ENCODE measurements at places on chromosomes 1 and 21.

- no peak for DNase-seq
These were observed 15.4 kb downstream of the ZP4 start for GRCh38 chr1:237875291-237875690.

- DNase-seq = no peak
These were observed at the start of gene TIE1 for GRCh38 chr1:43300378-43301094. TSS of gene TIE1 (plus strand) at chr1:43300982. CDS start at chr1:43301072, 90 bp downstream.

- no peak for DNase-seq
These were observed 871.6 kb downstream of the BRINP3 start for GRCh38 chr1:189606047-189606446.

DNA sequence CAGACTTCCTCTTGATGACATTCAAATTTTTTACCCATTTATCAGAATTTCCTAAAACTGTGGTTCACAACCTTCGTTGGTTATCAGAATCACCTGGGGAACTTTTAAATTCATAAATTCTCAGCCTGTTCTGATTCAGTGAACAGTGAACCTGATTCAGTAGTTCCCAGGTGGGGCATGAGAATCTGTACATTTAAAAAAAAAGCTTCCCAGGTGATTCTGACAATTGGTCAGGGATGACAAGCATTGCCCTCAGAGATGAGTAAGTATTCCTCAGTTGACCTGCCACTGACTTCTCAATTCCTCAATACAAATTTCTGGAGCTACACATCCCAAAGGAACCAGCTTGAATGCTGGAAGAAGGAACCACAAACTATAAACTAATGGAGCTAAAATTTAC, 23.5 kb upstream of the CR2 start:
- DNase-seq = no peak

DNA sequence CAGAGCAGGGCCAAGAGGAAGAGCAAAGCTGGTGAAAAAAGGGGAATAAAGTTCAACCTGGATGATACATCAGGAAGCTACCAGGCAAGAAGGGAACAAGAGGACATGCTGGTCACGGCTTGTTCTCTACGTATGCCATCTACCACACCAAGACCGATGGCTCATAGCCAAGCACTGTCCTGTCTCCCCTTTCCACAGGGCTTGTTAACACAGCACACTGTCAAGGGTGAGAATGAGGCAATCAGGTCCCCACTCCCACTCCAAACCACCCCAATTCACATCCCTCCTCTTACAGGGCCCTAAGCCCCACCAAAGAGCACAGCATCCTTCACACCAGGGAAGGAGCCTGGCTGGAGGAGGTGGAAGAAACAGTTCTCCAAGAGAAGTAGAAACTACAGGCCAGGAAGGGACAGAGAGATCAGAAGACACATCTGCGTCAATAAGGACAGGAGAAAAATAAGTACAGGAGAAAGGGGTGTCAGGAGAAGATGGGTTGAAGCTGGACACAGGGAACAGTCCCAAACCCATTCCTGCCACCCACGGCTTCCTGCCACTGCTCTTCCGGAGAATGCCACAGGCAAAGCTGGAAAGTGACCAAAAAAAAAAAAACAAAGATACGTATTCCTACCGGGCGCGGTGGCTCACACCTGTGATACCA, 923 bp upstream of the SHC1 start:
- no peak for DNase-seq

DNA sequence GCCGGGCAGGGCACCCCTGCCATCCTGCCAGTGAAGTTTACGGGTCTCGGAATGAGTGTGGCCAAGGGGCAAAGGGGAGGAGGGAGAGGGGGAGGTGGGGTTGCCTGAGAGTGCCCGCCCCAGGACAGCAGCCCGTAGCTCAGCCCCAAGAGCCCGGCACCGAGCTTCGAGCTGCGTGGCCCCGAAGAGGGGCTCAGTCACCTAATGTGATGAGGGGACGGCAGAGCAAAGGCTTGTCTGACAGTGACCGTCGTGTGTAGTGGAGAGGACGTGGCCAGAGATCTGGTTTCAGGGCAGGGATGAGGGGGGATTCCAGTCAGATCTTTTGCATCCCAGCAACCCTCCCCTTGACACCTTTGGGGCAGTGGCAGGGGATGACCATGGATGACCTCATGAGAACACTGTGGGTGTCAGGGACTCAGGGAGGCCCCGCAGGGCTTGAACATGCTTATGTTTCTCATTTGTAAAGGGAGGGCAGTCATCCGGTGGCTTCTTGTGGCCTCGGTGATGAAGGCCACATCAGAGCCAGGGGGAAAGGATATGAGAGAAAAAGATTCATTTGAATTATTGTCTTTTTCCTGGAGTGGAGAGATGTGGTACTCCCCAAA, 1.1 kb upstream of the TRPM2 start:
- no peak for DNase-seq

GRCh38 chr1:71196685-71197084, 115.8 kb upstream of the ZRANB2 start:
- no peak for DNase-seq

DNA sequence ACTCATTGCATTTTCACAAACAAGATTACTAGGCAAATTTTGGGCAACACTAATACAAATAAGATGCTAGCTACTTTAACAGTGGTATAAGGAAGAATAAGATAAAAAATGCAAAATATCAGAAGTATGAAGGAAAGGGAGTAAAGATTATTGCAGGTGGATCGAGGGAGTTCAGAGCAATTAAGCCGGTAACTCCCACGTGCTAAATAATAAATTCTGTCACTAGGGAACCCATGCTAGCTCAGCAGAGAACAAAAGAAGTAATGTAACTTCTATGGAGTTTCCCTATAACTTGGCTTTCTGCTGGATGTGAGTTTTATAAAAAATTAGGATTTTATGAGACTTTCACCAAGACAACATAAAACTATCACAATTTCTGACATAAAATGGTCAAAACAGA, 470.5 kb upstream of the RGS18 start:
- no peak for DNase-seq

DNA sequence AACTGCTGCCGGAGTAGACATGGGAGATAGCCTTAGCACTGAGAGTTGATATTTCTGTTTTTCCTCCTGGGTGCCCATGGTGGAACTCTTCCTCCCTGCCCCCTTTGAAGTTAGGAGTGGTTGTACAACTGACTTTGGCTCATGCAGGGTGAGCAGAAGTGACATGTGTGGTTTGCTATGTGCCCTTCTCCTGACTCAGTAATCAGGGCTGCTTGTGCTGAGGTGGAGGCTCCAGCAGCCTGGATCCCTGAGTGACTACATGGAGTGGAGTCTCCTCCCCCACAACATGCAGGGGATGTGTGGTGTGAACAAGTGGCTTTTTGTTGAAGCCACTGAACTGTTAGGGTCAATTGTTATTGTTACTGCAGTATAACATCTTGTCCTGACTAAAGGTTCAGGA, 261.6 kb downstream of the CAMTA1 start:
- DNase-seq = no peak
